Right renal cortex interstitium (tissue), 3 donors: ENCODE measurements at places on chromosomes 7 and 10.

DNA sequence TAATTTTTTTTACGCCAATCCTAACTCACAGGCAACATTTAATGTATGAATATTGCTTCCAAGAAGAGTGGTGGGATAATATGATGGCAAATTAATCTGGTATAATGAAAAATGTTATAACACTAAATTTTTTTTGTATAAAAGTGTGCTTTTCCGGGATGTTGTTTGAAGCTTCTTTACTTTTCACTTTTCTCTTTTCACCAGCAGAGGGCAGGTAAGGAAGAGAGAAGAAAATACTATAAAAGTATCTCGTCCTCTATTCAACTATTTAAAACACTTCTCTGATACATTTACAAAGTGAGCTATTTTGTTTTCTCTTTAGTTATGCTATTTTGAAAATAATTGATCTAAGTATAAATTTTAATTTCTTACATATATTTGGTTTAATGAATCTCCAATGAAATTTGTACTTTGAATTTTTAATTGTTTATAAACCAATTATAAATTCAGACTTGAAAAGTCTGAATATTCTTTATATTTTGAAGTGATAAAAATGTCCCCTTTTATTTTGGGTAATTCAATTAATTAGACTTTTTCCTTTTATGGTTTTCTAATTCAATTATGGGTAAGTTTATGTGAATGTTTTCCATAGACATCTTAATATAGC lies 20.7 kb upstream of the CFTR start:
- DNase-seq = no peak

DNA sequence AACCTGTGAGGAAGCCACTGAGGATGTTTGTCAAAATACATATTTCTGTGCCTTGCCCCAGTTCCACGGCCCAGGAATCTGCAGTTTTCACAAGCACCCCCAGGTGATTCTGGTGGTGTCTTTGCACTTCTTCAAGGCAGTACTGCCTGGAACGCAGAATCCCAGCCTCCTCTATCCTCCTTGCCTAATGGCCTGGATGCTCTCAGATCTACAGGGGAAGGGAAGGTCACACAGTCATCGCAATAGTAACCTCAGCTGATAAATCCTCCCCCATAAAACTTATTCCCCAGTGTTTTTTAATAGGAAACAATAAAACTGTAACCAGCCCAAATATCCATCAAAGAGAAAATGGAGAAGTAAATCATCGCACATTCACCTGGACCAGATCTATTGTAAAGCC lies 78.3 kb downstream of the EGFR start:
- DNase-seq = no peak

GRCh38 chr7:101602484-101603241 lies 26.4 kb downstream of the MYL10 start:
- no peak for DNase-seq

- DNase-seq = no peak
Observed at GRCh38 chr7:81482600-81483186, 287.2 kb downstream of the HGF start.

- DNase-seq = no peak
Observed at GRCh38 chr10:56348101-56348500, 13.0 kb downstream of the ZWINT start.

- DNase-seq = no peak
Observed at GRCh38 chr7:114988755-114989375, 67.0 kb downstream of the MDFIC start.

DNA sequence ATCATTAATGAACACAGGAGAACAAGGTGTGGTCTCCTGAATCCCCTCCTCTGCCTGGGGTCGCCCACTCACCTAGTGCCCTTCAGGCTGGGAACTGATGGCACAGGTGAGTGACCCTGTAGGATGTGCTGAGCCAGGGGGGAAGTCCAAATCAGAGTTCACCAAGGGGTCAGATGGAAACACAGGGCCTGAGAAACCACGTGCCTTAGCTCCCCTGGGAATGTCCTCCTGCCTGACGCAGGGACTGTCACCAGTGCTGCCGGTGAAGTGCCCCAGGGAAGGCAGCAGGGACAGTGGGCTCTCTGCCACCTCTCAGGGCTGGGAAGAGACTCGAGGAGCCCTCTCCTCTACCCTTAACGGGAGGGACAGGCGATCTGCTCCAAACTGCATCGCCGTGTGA lies 5.8 kb upstream of the PYROXD2 start:
- DNase-seq = no peak

GRCh38 chr7:158056761-158057160 lies 530.9 kb downstream of the PTPRN2 start:
- no peak for DNase-seq

DNA sequence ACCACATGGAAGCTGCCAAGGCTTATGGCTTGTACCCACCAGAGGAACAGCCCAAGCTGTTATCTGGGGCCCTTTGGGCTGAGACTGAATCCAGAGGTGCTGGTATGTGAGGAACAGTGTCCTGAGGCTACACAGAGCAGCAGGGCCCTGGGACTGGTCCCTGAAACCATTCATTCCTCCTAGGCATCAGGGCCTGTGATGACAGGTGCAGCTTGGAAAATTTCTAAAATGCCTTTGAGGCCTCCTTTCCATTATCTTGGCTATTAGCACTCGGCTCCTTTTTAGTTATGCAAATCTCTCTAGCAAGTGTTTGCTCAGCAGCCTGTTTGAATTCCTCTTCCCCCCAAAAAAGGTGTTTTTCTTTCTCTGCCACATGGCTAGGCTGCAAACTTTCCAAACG lies 1151.7 kb upstream of the LRRN3 start:
- DNase-seq = no peak

- DNase-seq = no peak
Observed at GRCh38 chr7:143049362-143049761, 2.8 kb upstream of the OR6V1 start.

- no peak for DNase-seq
Observed at GRCh38 chr10:1130995-1131790, 75.0 kb downstream of the WDR37 start.

DNA sequence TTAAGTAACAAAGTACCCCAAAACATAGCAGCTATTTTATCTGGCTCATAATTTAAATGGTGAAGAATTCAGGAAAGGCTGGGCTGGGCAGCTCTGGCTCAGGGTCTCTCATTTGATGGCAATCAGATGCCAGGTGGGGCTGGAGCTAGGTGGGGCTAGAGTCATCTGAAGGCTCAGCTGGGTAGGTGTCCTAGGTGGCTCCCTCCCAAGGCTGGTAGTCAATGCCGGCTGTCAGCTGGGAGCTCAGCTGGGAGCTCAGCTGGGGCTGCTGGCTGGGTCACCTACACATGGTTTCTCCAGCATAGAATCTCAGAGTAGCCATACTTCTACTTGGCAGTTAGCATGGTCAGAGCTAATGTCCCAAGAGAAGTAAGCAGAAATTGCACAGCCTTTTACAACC lies 34.1 kb downstream of the OSBPL3 start:
- no peak for DNase-seq

- DNase-seq = no peak
Observed at GRCh38 chr7:132573251-132573955, 2.9 kb downstream of the PLXNA4 start.

DNA sequence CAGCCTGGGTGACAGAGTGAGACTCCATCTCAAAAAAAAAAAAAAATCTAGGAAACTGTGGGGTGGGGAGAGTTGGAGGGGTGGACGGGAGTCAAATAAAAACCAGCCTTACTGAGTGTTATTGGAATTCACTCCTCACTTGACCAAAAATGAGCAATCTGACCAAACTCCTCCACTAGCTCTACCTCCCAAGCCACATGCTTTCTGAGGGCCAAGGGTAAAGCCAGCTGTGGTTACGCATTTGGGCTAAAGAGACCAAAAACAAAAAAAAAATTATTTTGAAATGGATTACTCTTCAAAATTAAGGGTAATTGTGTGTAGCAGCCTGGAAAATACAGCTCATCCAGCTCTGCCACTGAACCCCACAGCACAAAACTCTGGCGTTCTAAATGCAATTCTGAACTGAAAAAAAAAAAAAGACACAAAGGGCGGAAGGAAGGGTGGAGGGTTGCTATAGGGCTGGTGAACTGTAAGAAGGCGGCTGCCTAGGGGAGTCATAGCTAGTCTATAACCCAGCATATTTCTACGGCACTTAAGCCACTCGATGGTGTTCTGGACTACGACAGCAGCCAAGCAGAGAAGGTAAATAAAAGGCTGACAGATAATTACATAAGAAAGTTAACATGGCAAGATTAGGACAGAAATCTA lies 7.8 kb downstream of the ELMO1 start:
- no peak for DNase-seq

- DNase-seq = no peak
Observed at GRCh38 chr10:13376297-13376696, 28.2 kb upstream of the SEPHS1 start.
